GM12891 (cell line): ENCODE measurements at places on chromosomes 4 and X.

GRCh38 chr4:74631338-74631737, 163.0 kb downstream of the BTC start:
- DNase-seq: no peak

GRCh38 chrX:67436867-67437266, 107.0 kb upstream of the AR start:
- DNase-seq: no peak

- DNase-seq: no peak
Measured at GRCh38 chrX:103629318-103630170, 769 bp downstream of the TCEAL1 start.

DNA sequence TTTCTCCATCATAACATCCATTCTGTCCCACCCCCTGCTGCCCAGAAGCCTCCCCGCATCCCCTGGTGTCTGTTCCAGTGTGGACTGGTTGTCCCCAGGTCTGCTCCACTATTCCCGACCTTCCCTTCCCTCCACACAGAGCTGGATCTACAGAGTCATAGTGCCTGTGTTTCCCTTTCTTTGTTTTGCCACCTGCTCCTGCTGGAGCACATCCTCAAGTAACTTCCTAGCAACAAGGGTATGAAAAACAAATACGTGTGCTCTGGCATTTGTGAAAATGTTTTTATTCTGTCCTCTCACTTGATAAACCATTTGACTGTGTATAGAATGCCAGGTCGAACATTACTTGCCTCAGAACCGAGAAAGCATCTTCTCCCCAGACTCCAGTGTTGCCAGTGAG, 29.9 kb upstream of the ADRA2C start:
- DNase-seq: no peak

DNA sequence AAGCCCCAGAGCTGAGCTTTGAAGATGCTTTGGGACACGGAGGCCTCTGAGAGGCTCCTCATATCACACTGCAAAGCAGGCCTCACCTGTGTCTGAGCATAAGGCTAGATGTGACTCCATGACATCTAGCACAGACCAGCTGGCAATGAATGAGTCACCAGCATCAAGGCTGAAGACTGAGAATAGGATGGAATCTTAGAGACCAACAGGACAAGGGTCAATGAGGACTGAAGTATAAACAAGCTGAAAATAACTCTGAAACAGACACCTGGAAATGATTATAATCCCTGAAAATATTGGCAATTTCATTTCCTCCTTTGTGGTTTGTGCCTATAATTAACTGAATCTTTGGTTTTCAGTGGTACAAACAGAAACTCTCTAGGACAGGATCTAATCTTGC, 87.1 kb upstream of the PRPS1 start:
- no peak for DNase-seq

DNA sequence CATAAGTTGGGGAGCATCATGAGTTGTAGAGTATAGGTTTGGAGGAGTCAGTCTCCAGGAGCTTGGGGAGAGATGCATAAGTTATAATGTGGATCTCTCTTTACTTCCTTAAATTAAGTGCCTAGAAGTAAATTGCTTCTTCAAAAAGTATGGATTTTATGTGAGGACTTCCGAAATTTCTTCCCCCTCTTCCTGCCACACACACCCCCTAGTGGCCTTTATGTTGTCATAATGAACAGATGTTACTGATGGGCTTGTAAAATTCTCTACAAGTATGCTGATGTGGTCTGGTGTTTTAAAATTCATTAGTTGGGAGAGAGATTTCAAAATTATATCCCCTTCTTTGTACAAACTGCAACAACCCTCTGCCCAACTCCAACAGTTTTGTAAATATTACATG, 2.3 kb upstream of the METTL14 start:
- DNase-seq: no peak

- no peak for DNase-seq
Measured at GRCh38 chrX:14920196-14920595, 47.0 kb downstream of the MOSPD2 start.

GRCh38 chrX:107205770-107206696, at the start of the genes DNAAF6 and NUP62CL:
Gene DNAAF6 (plus strand): TSS chrX:107206611. CDS start chrX:107212876, 6,265 bp downstream.
Gene NUP62CL (minus strand): TSS chrX:107206433. CDS start chrX:107175146, 31,287 bp downstream.
- peak; percentile 17 for DNase-seq

DNA sequence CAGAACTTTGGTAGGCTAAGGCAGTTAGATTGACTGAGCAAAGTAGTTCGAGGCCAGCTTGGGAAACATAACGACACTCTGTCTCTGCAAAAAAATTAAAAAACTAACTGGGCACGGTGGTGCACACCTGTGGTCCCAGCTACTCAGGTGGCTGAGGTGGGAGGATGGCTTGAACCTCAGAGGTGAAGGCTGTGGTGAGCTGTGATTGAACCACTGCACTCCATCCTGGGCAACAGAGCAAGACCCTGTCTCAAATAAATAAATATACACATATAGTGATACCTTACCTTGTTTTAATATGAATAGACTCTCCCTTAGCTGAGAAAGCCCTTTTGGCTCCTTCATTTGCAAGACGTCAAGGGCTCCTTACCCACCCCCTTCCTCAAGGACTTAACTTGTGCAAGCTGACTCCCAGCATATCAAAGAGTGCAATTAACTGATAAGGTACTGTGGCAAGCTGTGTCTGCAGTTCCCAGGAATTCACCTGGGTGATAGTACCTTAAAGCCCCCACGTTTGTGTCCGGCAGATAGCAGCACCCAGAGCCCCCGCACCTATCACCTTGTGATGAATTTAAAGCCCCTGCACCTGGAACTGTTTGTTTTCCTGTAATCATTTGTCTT, 655.6 kb upstream of the GALNTL6 start:
- no peak for DNase-seq

GRCh38 chrX:107457289-107457688, 7.8 kb downstream of the FRMPD3 start:
- no peak for DNase-seq

GRCh38 chr4:67787311-67787710, 33.1 kb upstream of the GNRHR start:
- DNase-seq: no peak

- no peak for DNase-seq
Measured at GRCh38 chr4:119040261-119040660, 95.4 kb upstream of the MYOZ2 start.

DNA sequence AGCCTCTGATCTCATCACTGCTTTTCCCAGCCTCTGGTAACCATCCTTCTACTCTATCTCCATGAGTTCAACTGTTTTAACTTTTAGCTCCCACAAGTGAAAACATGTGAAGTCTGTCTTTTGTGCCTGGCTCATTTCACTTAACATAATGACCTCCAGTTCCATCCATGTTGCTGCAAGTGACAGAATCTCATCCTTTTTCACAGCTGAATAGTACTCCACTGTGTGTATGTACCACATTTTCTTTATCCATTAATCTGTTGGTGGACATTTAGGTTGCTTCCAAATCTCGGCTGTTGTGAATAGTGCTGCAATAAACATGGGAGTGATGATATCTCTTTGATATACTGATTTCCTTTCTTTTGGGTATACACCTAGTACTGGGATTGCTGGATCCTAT, 109.5 kb downstream of the FRYL start:
- no peak for DNase-seq

DNA sequence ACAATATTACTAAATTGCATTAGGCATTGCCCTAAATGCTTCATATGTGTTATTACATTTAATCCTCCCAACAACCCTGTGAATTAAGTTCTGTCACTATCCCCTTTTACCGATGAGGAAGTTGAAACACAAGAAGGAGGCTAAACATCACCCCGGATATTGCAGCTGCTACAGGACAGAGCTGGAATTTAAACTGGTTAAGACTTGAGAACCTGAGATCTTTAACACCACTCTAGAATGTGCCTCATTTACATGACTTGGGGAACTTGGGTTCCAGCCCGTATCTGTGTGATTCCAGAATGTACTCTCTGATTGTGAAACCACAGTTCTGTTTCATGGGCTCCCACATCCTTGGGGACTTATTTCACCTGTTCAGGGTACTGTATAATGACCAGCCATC, 165.1 kb upstream of the PPARGC1A start:
- no peak for DNase-seq

- DNase-seq: no peak
Measured at GRCh38 chrX:133983974-133984845, 1.2 kb downstream of the GPC3 start.

- no peak for DNase-seq
Measured at GRCh38 chr4:73223258-73223650, 35.3 kb downstream of the ANKRD17 start.

- DNase-seq: no peak
Measured at GRCh38 chr4:177315767-177316464, 6.2 kb downstream of the NEIL3 start.

GRCh38 chrX:150700107-150700506, 6.9 kb downstream of the MTMR1 start:
- DNase-seq: no peak

DNA sequence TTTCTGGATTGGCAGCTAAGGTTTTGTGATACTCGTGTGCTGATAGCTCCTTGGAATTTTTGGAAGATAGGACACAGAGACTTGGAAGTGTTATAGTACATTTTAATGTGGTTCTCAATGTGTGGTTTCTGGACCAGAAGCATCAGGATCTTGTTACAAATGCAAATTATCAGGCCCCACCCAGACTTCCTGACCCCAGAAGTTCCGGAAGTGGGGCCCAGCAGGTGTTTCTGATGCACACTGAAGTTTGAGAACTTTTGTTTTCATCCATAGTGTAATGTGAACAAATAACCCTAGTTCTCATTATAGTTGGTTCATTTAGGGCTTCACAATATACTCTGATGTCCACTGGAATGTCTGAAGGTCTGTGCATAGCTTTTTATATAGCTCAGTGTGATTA, 49.6 kb downstream of the LAMP2 start:
- DNase-seq: no peak

DNA sequence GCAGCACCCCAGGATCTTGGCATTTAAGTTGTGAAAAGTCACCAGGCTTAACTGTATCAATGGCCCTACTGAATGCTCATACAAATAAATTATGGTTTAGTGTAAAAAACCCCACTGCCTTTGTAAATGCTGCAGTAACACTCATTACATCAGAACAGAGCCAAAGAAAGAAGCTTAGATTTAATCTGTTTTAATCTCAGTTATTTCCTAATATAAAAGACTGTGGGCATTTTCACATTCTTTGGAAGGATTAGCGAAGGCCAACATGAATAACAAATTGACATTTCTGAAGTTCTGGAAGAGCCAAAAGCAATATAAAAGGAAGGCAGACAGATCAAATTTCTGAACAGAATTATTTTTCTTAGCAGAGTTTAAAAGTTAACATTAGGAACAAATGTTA, 140.0 kb upstream of the HCCS start:
- DNase-seq: no peak

DNA sequence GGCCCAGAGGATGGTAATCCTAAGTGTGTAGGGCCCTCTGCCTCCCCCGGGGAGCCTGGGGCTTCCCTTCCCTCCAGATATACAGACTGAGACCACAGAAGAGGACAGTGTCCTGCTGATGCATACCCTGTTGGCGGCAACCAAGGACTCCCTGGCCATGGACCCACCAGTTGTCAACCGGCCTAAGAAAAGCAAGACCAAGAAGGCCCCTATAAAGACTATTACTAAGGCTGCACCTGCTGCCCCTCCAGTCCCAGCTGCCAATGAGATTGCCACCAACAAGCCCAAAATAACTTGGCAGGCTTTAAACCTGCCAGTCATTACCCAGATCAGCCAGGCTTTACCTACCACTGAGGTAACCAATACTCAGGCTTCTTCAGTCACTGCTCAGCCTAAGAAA, 1.9 kb downstream of the TRO start:
- no peak for DNase-seq

- DNase-seq: no peak
Measured at GRCh38 chrX:42220083-42220482, 296.7 kb upstream of the CASK start.

GRCh38 chr4:184802697-184803015, 23.1 kb downstream of the ACSL1 start:
- no peak for DNase-seq

DNA sequence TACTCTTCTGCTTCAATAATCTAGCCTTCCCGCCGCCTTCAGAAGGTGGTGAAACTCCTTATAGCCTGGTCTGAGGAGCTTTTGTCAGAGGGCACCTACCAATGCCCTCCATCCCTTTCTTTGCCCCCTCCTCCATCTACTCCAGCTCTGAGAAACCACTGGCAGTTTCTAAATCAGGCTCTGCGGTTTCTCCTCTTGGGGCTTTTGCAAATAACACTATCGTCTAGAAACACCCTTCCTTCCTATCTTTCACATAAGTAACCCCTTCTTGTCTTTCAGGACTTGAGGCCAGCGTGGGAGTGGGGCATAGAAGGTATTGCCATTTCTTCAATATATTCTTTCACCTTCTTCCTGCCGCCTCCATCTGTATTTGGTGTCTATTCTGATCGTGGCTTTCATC, 1.2 kb upstream of the EFHC2 start:
- DNase-seq: no peak

DNA sequence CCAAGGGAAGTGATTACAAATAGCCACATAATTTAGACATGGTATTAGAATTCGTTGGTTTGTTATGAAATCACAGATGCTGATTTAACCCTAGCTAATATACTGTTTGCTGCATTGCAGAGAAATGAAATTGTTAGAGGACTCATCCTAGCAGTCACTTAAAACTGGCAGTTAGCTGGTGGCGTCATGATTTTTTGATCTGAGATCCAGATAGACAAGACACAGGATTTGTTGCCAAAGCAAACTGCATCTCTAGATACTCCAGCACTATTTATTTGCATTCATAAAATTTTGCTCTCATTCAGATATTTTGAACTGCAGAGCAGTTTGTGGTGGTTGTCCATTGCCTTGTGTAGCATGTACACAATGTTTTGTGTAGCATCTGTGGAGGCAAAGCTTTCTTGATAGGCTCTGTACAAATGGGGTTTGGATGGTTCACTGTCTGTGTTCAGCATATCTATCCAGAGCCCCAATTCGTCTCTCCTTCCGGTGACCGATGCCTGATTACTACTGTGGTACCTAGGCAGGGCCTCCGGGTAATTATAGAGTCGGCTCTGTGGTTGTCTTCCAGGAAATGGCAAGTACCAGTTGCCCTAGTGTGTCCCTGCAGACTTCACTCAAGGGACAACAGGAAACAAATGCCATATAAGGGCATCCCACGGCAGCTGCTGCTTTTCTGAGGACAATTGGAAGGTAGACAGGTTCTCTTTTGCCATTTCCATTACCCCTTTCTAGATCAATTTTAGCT, 30.1 kb upstream of the SPARCL1 start:
- no peak for DNase-seq

DNA sequence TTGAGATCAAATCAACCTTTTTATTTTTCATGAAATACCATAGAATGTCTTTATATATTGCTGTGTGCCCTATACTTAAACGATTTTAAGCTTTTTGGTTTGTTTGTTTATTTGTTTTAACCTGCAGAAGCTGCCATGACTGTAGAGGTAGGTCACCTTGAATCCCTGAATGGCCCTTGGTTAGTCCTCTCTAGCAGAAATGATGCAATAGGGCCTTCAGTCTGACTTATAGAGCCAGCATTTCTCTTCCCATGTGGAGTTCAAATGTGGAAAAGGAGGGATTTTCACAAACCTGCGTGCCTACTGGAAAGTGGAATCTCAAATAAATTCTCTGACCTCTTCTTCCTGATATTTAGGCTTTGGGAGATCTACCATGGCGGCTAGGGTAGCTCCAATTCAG, 327.9 kb downstream of the MAPK10 start:
- no peak for DNase-seq

GRCh38 chr4:100986360-100986868, 360.9 kb downstream of the PPP3CA start:
- no peak for DNase-seq
